Activated CD8-positive, alpha-beta memory T cell treated with anti-CD3 and anti-CD28 coated beads for 24 hours (primary cell): ENCODE measurements at places on chromosomes 1 and 21.

DNA sequence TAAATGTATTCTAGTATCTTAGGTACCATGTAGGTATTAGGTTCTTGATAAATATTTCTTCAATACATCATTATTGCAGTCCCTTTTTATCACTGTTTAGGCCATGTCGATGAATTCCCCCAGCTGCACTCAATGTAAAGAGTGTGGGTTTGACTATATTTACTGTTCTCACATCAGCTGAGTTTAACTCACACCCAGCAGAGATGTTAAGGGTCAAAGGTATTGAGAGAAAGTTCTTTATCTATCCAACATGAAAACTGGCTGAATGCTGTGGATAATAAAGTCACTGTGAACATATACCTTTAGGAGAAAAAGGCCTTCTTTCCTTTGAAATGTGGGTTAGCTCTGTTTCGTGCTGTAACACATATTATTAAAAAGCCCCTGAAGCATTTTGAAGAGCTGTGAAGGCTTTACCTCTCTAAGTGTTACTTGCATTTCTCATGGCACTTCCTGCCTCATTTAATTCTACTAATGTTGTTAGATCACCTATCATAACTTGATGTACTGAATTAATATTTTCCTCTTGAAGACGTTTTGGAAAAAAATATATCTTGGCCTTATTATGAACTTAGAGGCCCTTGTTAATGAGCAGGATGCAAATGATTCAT lies 19.1 kb upstream of the LYST start:
- DNase-seq, result no peak

DNA sequence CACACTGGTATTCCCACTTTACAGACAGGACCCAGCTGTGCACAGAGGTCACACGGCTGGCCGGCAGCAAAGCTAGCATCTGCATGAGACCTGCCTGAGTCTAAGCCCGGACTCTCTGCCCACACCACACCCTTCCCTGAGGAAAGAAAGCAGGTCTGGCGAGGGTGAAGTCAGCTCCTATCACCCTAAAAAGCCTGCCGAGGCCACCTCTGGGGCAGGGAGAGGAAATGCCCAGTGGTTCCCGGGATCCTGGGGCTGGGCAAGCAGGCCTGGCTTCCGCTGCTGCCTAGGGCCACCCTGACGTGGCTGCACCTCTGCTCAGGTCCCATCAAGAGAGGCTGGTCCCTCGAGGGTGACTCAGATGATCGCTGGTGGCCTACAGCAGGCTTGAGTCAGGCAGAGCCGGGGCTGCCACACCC lies 42.2 kb downstream of the RAP1GAP start:
- no peak for DNase-seq

DNA sequence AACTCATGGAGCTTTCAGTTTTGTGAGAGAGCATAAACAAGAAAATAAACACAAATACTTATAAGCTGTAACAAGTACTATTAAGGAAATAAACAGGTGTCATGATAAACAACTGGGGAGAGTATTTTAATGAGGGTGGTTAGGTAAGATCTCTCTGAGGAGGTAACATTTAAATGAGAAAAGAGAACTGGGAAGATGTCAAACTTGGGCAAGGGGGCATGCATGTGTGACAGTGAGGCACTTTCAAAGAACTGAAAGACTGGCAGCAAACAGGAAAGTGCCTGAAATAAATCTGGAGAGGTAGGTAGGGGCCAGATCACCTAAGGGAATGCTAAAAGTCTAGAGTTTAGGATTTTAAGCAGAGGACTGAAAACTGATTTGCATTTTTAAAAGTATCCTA lies 37.8 kb downstream of the NSL1 start:
- no peak for DNase-seq

DNA sequence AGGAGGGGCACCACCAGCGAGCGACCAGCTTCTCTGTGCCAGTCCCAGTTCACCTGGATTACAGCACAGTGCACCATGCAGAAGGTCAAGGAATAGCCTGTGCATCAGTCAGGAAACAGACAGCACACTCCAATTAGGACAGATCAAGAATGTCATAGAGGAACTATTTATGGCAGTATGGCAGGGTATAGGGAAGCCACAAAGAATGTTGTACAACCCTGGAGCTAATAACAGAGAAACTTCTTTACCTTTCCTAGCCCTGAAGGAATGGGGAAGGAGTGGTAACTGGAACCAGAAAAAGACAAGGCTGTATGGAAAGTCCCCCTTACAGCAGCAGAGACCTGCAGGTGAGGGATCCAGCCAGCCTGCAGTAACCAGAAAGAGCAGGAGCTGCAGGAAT lies 87.8 kb upstream of the USP24 start:
- DNase-seq, result no peak

GRCh38 chr21:31708541-31708940 lies 23.4 kb downstream of the SCAF4 start:
- no peak for DNase-seq

GRCh38 chr1:53413175-53414001 lies 45.8 kb upstream of the DMRTB1 start:
- DNase-seq, result peak; percentile 85

GRCh38 chr1:196071447-196071846 lies 536.8 kb downstream of the KCNT2 start:
- DNase-seq, result no peak

DNA sequence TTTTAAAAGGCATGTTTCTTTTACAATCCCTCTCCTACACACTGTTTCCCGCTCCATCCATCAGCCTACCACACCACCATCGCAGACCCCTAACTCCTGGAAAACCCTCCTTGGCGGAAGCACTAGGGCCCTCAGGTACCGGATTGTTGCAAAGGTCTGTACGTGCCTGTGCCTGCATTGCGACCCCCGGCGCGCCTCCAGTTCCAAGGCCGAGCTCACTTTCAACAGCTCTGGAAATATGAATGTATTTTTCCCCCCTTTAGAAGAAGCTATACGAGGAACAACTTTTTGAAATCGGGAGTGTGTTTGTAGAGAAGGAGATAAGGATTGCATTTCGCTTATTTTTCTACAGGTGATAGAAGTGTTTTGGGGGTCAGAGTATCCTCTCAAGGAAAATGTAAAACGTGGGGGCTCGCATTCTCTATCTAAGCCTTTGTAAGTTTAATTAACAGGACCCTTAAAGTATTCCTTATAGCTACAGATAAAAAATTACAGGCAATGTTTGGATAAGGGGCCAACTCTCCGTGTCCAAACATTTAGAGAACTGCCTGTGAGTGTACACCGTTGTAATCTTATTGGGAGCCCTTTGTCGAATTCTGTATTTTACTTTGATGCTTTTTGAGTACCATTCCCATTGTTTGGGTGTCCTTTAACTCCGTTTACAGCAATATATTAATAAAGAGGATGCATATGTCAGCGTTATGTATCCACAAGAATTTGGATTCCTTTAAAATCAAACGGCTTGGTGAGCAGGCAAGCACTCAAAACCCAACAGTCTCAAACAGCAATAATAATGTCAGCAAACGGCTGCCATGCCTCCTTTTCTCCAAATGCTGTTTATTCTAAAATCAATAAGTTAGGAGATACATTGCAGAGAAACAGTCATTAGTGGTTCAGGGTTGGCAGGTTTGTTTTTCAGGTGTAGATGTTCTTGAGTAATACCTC lies 5.9 kb downstream of the PRRX1 start:
- no peak for DNase-seq

GRCh38 chr1:3089490-3089889 lies 20.5 kb downstream of the PRDM16 start:
- no peak for DNase-seq
